Stimulated activated CD4-positive, alpha-beta T cell treated with anti-CD3 and anti-CD28 coated beads, Interleukin-1b, Interleukin-23, amount 100 ng/mL, for 24 hours (primary cell): ENCODE measurements at places on chromosomes 3 and 15.

GRCh38 chr3:184659797-184660301 lies 52.0 kb downstream of the MAGEF1 start:
- DNase-seq = no peak

- no peak for DNase-seq
These were observed 39.7 kb downstream of the NPTN start for GRCh38 chr15:73593304-73594074.

GRCh38 chr3:10609134-10609533 lies 103.7 kb upstream of the ATP2B2 start:
- no peak for DNase-seq

DNA sequence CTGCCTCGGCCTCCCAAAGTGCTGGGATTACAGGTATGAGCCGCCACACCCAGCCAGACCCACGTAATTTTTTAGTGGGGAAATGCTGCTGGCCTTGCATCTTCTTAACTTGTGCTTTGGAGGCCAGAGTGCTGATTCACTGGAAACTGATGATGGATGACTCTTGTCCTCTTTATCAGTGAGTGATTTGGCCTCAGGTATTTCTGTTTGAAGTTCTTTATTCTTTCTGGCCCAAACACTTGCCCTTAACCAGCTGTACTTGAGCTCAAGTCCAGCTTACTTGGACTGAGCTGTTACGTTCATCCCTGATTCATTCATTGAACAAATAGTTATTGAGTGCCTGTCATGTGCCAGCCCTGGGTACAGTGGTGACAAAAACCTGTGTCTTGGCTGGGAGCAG lies 4.2 kb downstream of the PTPN23 start:
- no peak for DNase-seq

- no peak for DNase-seq
These were observed 146.4 kb downstream of the TJP1 start for GRCh38 chr15:29675791-29676301.

GRCh38 chr15:39172380-39173281 lies 408.2 kb upstream of the THBS1 start:
- no peak for DNase-seq

DNA sequence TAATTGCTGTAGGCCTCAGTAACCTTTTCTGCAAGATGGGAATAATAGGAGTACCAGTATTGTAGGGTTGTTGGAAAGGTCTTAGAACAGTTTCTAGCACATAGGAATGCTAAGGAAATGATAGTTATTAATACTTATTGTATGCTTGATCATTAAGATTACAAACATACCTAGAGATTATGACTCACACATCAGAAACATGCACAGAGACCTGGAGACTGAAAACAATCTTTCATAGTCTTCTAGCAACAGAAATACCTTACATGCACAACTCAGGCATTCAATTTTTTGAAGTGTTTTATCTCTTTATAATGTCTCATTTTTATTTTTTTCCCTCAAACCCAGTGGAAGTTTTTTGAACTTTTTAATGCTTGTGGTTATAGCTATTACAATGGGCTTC lies 104.4 kb upstream of the ZBTB20 start:
- DNase-seq = no peak

- no peak for DNase-seq
These were observed 1.4 kb upstream of the GRM2 start for GRCh38 chr3:51705276-51706020.

DNA sequence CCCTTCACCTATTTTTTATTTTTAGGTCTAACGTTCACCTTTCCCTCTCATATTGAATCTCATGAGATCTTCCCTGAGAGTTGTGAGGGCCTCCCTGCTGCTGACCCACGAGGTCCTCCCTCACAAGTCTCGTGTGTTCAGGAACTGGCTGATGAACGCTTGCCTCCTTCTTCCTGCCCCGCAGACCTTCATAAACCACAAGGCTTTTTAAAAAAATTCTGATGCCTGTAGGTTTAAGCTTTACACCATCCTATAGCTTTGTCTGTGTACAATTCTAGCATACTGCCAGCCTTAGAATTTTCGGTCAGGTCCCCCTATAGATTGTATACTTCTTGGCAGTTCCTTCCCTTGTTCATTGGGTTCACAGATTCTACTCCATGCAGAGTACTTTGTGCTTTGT lies 50.5 kb downstream of the CHST2 start:
- DNase-seq = no peak

DNA sequence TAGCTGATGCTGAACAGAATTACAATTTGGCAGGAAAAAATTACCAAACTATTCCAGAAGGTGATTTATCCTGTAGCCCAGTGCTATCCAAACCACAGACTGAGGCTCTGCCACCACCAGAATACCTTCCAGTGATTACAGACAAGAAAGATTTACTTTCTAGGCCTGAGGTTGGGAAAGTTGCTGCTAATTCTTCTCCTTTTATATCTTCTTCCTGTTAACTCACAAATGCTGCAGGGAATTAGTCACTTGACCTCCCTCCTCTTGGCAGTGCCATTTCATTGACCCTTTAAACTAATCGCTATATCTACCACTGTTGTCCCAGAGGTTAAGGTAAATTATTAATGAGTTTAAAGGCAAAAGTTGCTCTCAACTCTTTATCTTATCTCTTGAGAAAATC lies 118.4 kb downstream of the CTNNB1 start:
- DNase-seq = no peak

DNA sequence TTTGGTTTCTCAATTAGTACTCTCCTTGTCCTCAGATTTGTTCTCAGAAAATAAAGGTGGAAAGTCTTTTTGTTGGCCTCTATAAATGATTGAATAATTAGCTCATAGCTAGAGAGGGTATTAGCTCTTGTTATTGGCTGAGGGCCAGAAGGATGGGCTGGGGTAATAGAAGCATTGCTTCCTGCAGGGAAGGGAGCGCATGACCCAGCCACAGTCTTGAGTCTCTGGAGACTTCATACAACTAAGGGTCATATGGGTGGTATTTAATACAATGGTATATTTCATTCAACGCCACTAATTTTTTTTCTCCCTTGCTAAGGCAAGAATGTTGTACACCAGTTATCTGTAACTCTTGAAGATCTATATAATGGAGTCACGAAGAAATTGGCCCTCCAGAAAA lies 8.4 kb downstream of the DNAJA4 start:
- no peak for DNase-seq

DNA sequence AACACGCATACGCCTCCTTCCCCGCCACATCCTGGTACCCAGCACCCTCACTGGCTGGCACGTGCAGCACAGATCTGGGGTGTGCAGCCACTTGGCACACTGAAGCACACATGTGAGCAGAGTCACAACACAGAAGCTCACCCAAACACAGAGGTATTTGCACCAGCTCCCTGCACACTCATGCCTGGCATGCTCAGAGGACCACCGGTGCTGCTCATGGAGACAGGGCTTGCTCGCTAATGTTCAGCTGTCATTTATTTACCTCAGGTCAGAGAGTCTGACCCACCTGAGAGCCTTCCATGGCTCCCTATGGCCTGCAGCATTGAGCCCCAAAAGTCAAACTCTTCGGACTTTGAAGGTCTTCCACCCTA lies 70.4 kb downstream of the ADAMTS7 start:
- no peak for DNase-seq
